ENCODE measurements at places on chromosomes 12 and 14. TPM values are rescaled to one million over a fixed set of nuclear protein-coding genes. Genes with fewer than 3 reads are reported as not detected.

The COX8C gene
- not detected for polyA plus RNA-seq

The TPH2 gene
- polyA plus RNA-seq = 0.57 TPM

The KRT3 gene
- polyA plus RNA-seq = not detected

The TSHR gene
- polyA plus RNA-seq = 0.27 TPM

The SLC25A47 gene
- polyA plus RNA-seq = not detected

The PLCZ1 gene
- not detected for polyA plus RNA-seq

The IFT81 gene
- 4.1 TPM for polyA plus RNA-seq

The TMTC1 gene
- 8.5 TPM for polyA plus RNA-seq
